ENCODE measurements at places on chromosomes 16 and 17.

DNA sequence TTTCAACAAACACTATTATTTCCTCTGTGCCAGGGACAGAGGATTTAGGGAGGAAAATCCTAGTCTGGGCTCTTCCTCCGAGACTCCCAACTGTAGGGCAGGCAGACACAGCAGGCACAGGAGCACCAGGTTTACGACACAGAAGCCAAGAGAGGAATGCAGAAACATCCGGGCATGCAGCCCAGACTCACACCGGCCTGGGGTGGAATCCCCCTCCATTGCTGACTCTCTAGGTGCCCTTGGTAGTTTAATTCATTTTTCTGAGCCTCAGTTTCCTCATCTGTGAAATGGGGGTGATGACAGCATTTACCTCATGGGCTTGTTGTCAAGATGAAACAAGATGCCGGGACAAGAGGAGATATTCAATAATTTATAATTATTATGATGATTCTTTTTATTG is 14.9 kb downstream of the CA4 start:
- no peak for DNase-seq

GRCh38 chr16:85423631-85424030 is 189.5 kb upstream of the GSE1 start:
- no peak for DNase-seq

DNA sequence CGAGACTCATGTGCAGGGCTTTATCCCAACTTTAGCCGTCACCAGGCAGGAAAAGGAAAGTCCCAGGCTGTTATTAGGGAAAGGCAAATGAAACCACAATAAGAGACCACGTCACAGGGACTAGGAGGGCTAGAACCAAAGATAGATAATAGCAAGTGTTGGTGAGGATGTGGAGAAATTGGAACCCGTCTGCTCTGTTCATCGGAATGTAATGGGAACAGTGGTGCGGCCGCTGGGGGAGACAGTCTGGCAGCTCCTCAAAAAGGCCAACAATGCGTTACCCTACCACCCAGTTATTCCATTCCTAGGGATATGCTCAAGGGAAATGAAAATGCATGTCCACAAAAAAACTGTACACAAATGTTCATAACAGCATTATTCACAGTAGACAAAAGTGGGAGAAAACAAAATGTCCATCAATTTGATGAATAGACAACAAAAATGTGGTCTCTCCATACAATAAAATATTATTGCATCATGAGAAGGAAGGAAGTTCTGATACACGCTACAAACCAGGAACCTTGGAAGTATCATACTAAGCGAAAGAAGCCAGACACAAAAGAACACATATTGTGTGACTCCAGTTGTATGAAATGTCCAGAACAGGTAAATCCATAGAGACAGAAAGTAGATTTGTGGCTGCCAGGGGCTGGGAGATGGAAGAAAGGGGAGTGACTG is 19.5 kb upstream of the USP10 start:
- DNase-seq = no peak

- DNase-seq = peak; percentile 67
Measured at GRCh38 chr17:43701318-43701743, 39.6 kb upstream of the MEOX1 start.
